Breast epithelium (tissue), 4 donors: ENCODE measurements at places on chromosomes 1 and 21. TPM values are rescaled to one million over a fixed set of nuclear protein-coding genes. Genes with fewer than 3 reads are reported as not detected.

DNA sequence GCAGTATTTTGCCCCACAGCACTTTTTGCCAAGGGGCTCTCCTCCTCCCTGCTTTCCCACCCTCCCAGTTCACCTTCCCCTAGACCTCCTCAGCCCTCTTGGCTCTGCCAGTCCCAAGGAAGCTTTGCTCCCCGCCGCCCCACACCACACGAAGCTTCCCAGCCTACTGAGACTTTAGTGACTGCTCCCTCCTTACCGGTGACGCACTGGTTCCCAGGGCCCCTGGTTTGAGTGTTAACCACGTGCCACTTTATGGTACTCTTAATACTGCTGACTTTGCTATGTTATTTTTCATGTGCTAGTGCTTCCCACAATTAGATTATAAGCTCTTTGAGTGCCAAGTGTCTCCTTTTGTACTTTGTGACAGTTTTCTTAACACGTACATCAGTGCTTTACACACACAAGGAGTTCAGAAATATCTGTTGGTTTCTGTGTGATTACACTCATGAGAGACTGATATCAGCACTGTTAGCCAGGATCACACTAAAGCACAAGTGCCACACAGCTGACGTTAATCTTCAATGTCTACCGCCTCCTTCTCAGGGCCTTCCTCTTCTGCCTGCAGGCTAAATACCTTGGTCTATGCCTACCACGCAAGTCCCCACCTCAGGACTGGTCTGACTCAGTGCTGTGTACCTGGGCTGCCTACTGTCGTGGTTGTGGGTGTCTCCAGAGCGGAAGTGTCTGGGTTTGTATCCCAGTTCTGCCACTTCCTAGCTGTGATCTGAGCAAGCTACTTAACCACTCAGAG, 61.0 kb downstream of the DNTTIP2 start:
- peak overlapping the region; percentile 42 for H3K27ac ChIP-seq
- H3K36me3 ChIP-seq: no peaks in the 10 kb centered on the region
- H3K27me3 ChIP-seq: no peaks in the 10 kb centered on the region
- no peaks in the 10 kb centered on the region for H3K4me1 ChIP-seq
- no peak for DNase-seq
- no peak overlapping the region for H3K4me3 ChIP-seq

DNA sequence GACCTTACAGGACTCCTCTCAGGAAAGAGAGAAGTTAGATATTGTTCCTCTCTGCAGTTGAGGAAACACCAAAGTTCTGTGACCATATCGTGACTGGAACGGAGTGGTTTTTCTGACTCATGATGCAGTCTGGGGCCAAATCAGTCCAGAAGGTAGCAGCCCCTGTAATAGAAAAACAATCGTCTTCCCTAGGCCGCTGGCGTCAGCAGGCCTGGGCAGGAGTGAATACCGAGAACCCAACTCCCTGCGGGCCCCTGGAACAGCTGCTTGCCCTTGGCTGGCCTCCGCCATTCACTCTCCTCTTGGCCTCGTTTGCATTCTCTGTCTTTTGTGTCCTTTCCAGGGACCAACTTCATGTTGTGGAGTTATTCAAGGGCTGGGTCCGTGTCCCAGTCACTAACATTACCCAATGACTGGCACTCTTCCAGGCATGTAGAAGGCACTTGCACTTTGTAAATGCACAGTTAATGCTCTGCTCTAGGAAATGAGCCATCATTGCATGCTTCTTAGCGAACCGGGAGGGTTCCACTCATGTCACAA, 10.9 kb upstream of the CD101 start:
- H3K4me1 ChIP-seq: no peaks in the 10 kb centered on the region
- H3K4me3 ChIP-seq: no peak overlapping the region
- H3K36me3 ChIP-seq: no peaks in the 10 kb centered on the region
- peak; percentile 63 for DNase-seq
- H3K27me3 ChIP-seq: no peaks in the 10 kb centered on the region
- H3K27ac ChIP-seq: peak overlapping the region; percentile 67

- H3K4me3 ChIP-seq: no peak overlapping the region
- no peaks in the 10 kb centered on the region for H3K27me3 ChIP-seq
- H3K4me1 ChIP-seq: no peaks in the 10 kb centered on the region
- H3K36me3 ChIP-seq: no peaks in the 10 kb centered on the region
- DNase-seq: no peak
These were observed 133.2 kb downstream of the TGFB2 start for GRCh38 chr1:218478336-218478735.

KRTAP19-2 gene
- total RNA-seq: not detected

B3GALT5 gene
- total RNA-seq: 2.9 TPM

DNA sequence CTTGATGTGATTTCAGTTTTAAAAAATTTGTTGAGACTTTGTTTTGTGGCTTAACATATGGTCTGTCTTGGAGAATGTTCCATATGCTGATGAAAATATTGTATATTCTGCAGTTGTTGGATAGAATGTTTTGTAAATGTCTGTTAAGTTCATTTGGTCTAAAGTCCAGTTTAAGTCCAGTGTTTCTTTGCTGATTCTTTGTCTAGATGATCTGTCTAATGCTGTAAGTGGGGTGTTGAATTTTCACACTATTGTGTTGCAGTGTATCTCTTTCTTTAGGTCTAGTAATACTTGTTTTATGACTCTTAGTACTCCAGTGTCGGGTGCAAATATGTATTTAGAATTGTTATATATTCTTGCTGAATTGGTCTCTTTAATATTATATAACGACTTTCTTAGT, 10.9 kb upstream of the MPC2 start:
- H3K27ac ChIP-seq: no peak overlapping the region
- no peaks in the 10 kb centered on the region for H3K36me3 ChIP-seq
- no peaks in the 10 kb centered on the region for H3K27me3 ChIP-seq
- H3K4me1 ChIP-seq: no peaks in the 10 kb centered on the region

DNA sequence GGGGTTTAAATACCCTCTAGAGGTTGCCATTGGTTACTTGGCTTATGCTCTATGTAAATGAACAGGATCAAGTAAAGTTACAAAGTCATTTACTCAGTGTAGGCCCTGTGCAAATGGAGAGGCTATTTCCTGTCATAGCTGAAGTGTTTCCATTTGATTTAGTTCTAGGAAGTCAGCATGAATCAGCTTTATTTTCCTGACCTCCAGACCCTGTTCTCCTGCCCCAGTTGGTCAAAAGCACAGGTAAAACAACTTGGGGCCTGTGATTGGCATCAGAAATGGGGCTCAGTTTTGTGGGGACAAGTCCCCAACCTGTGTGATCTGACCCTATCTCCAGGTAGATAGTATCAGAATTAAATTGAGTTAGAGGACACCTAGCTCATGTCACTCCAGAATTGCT, 239.9 kb downstream of the HHAT start:
- no peaks in the 10 kb centered on the region for H3K27me3 ChIP-seq
- DNase-seq: no peak
- H3K36me3 ChIP-seq: no peaks in the 10 kb centered on the region
- no peak overlapping the region for H3K4me3 ChIP-seq
- H3K4me1 ChIP-seq: no peaks in the 10 kb centered on the region

DNA sequence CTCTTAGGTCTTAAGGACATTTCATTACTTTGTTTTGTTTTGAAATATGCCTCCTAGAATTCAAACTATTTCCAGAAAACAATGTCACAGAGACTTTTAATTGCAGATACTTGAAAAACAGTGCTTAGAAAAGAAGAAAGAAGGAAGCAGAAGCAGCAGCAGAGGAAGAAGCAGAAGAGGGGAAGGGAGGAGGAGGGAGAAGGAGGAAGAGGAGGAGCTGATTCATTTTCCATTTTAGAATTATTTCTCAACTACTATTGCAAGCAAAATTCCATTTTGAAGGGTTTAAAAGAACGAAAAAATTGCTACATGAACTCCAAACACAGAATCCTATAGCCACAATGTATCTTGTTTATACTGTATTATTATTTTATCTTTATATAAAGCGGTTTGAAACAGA, 13.9 kb downstream of the RC3H1 start:
- H3K36me3 ChIP-seq: no peaks in the 10 kb centered on the region
- H3K4me3 ChIP-seq: no peak overlapping the region
- H3K27me3 ChIP-seq: no peaks in the 10 kb centered on the region
- H3K27ac ChIP-seq: no peak overlapping the region

DNA sequence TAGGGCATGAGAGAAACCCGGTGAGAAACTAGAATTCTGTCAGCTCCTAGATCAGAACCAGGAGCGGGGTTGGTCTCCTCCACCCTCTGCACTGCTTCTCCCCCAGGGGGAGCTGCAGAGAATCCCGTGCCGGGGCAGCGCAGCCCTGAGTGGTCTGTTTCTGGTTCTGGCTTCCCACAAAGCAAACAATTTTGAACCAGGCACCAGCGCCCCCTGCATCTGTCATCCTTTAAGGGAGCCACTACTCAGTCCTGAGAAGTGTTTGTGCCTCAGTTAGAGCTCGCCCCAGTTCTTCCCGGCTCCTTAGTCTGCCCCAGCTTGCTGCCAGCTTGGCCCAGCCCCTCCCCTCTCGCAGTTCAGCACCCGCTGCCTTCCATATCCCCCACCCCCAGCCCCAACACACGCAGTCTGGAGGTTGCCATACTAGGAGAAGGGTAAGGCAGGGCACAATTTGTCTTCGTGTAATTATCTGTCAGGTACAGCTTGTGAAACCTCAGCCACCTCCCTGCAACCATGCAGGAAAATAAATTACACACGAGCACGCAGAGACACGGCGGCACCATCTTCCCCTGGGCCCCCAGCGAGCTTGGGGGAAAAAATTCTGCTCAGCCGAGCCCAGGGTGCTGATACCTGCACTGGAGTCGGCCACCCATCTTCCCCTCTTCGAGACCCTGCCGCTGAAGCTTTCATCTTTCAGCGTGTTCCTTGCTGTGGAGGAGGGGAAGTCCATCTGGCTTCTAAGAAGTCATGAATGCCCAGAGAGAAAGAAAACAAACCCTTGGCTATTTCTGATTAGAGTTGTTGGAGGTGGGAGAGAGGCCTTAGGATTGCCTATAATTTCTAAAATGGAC, 62.6 kb upstream of the CD1D start:
- no peaks in the 10 kb centered on the region for H3K27me3 ChIP-seq
- DNase-seq: no peak
- no peak overlapping the region for H3K27ac ChIP-seq
- H3K4me1 ChIP-seq: no peaks in the 10 kb centered on the region
- H3K36me3 ChIP-seq: no peaks in the 10 kb centered on the region
- H3K4me3 ChIP-seq: no peak overlapping the region

- peak overlapping the region; percentile 11 for H3K27ac ChIP-seq
- H3K4me3 ChIP-seq: no peak overlapping the region
- no peaks in the 10 kb centered on the region for H3K27me3 ChIP-seq
- peaks cover 5% of the 10 kb centered on the region for H3K4me1 ChIP-seq
- H3K36me3 ChIP-seq: no peaks in the 10 kb centered on the region
These were observed 217.4 kb downstream of the FGGY start for GRCh38 chr1:59514061-59514909.

APP gene
- 270 TPM for total RNA-seq

GRCh38 chr1:99766378-99766800, at the start of gene FRRS1:
FRRS1 (minus strand) TSS chr1:99766635; CDS start chr1:99748768, 17,867 bp downstream.
- no peaks in the 10 kb centered on the region for H3K27me3 ChIP-seq
- H3K4me3 ChIP-seq: peak within 1 kb of the TSS; percentile 70
- DNase-seq: peak; percentile 74
- peak within 1 kb of the TSS; percentile 91 for H3K27ac ChIP-seq
- H3K4me1 ChIP-seq: no peaks in the 10 kb centered on the region

- peak overlapping the region; percentile 44 for H3K4me3 ChIP-seq
- H3K27ac ChIP-seq: peak overlapping the region; percentile 32
- no peak for DNase-seq
- H3K36me3 ChIP-seq: no peaks in the 10 kb centered on the region
These were observed 70.2 kb downstream of the FOXD2 start for GRCh38 chr1:47507881-47508701.

GIPC2 gene
- 2.6 TPM for total RNA-seq

TRIM17 gene
- total RNA-seq: 7.3 TPM

GRCh38 chr1:160171980-160172379, 18.4 kb upstream of the CASQ1 start:
- no peaks in the 10 kb centered on the region for H3K4me1 ChIP-seq
- no peak overlapping the region for H3K4me3 ChIP-seq
- H3K36me3 ChIP-seq: no peaks in the 10 kb centered on the region
- H3K27ac ChIP-seq: no peak overlapping the region

DNA sequence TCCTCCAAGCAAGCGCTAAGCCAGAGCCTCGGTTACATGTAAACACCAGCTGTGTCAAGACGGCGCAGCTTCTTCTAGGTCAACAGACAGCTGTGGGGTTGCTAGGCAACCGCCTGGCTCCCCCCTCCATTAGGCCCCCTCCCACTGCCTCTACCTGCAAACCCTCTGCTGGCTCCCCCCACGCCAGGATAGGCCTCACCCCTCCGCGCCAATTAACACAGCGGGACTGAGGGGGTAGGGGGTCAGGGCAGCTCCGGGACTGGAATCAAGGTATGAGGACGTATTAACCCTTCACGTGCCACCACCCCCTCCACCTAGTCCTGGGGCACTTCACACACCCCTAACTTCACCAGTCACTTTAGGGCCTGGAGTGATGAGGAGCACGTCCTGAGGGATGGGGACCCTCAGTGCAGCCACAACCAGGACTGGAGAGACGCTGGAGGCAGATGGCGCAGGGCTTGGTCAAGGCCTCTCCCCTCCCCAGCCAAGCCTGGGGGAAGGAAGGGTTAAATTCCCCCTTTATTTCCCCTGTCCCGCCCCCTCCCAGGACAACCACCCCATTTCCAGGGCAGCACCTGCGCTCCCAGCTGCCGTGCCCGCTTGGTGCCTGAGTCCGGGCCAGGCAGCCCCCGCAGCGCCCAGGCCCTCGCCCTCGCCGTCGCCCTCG, 37.4 kb upstream of the WASF2 start:
- H3K27ac ChIP-seq: peak overlapping the region; percentile 94
- no peaks in the 10 kb centered on the region for H3K27me3 ChIP-seq
- peak overlapping the region; percentile 56 for H3K4me3 ChIP-seq
- H3K36me3 ChIP-seq: no peaks in the 10 kb centered on the region

FCRL2 gene
- 0.66 TPM for total RNA-seq

GRCh38 chr1:184298440-184299405, 88.1 kb upstream of the C1orf21 start:
- no peaks in the 10 kb centered on the region for H3K4me1 ChIP-seq
- no peaks in the 10 kb centered on the region for H3K36me3 ChIP-seq
- H3K27ac ChIP-seq: no peak overlapping the region
- H3K27me3 ChIP-seq: no peaks in the 10 kb centered on the region
- no peak overlapping the region for H3K4me3 ChIP-seq

DNA sequence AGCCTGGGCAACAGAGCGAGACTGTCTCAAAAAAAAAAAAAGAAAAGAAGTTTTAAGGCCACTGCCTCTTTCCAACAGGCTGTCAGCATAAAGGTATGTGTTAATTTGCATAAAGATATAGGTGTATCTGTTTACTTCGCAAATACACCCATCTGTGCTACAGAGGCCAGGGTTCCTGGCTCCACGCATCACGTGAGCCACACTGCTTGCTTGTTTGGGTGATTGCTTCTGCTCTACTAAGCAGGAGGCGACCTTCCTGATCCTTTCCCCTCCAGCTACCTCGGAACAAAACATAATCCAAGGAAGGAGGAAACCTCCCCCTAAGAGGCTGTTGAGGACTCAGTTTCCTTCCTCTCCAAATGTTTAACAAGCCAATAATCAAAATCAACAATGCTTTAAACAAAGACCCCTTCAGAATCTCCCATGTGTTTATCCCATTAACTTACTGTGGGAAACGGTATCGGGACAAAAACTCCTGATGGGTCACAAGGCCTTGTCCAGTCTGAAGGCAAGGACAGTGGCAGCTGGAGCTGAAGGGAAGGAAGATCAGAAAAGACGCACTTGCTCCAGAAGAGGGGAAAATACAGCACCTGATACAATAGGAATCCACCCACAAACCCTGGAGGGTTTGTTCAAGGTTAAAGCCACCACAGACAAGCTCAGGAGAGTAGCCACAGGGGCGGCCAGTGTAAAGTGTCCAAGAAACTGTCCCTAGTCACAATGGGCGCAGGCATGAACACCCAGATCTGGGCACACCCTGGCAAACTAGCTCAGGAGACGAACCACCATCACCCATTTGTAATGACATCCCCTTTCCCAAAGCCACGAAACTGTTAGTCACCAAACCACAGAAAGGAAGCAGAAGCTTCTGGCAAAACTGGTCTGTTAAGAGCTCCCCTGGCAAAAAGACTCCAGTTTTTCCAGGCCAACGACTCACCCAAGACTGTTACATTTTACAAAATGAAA, 17.2 kb downstream of the CTNNBIP1 start:
- peak; percentile 48 for DNase-seq
- no peak overlapping the region for H3K4me3 ChIP-seq
- H3K4me1 ChIP-seq: peaks cover 17% of the 10 kb centered on the region

DYNLT4 gene
- 1.3 TPM for total RNA-seq
